Fibroblast of the aortic adventitia (primary cell): ENCODE measurements at places on chromosomes 7 and 10. TPM values are rescaled to one million over a fixed set of nuclear protein-coding genes. Genes with fewer than 3 reads are reported as not detected.

The TEX47 gene
- total RNA-seq = not detected in 2 replicates

The OR2F2 gene
- total RNA-seq = not detected in 2 replicates

The IQUB gene
- 0.81 and 2.7 TPM in 2 replicates for total RNA-seq

The R3HCC1L gene
- 10.8 and 19.6 TPM in 2 replicates for total RNA-seq

The STEAP1B gene
- total RNA-seq = 2.5 and 38.6 TPM in 2 replicates

The UCN3 gene
- not detected in 2 replicates for total RNA-seq

The EBLN1 gene
- not detected in 2 replicates for total RNA-seq

The ZNF467 gene
- 0.27 and 5.1 TPM in 2 replicates for total RNA-seq

The GBX1 gene
- total RNA-seq = not detected in 2 replicates

The CALN1 gene
- total RNA-seq = not detected in 2 replicates

The EPO gene
- not detected in 2 replicates for total RNA-seq

The DUSP5 gene
- 4.1 and 21.6 TPM in 2 replicates for total RNA-seq

- no peak for DNase-seq
These were observed 253.7 kb downstream of the PTEN start for GRCh38 chr10:88116971-88117626.

GRCh38 chr7:134879815-134880475, 100.5 kb downstream of the CALD1 start:
- DNase-seq = no peak

DNA sequence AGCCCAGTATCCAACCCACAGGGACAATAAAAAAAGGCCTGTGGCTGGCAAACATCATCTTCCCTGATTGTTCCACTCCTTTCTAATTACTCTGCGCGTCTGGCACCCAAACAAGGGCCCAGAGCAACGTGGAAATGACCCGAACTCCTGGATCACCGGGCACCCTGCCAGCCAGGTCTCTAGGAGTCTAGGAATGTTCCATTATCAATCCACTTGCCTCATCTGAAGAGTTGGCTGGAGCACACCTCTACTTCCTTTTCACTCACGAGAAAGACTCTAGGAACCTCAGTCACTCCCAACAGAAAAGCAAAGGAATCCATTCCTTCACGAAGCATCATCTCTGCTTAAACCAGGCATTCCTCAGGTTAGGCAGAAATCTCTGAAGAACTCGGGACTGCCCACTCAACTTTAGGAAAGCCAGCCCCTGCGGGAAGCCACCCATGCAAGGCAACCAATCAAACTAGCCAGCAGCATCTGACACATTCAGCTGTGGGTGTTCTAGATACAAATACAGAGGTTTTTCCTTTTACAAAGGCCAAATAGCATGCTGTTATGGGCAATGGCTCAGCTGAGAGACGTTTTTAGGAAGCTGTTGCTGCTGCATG, 37.7 kb downstream of the ATXN7L1 start:
- DNase-seq = peak; percentile 69

DNA sequence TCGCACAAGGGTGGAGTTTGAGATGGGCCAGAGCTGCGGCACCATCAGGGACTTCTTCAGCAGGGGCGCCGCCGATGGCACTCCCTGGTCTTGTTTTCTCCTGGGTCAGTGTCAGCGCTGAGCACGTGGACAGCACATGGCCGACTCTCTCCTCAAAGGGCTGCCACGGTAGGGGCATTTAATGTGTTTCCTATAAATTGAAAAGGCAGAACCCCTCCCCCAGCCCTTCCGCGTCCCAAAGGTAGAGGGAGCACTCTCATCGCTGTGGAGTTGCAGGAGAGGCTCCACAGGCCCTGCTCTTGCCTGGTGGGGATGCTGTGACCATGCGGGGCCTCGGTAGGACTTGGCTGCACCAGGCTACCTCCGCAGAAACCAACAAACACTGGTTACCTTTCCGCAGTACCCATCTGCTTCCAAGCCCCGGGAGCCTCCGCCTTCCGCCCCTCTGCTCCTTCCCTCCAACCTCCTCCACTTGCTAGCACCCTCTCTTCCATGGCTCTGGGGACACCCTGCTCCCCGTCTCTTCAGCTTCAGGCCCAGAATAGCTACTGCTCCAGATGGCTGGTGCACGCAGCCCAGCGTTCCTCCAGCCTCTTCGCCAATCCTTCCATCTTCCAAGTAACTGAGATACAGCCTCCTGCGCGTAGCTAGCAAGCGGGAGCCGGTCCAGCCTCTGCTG, 166.3 kb upstream of the ADCY1 start:
- no peak for DNase-seq

DNA sequence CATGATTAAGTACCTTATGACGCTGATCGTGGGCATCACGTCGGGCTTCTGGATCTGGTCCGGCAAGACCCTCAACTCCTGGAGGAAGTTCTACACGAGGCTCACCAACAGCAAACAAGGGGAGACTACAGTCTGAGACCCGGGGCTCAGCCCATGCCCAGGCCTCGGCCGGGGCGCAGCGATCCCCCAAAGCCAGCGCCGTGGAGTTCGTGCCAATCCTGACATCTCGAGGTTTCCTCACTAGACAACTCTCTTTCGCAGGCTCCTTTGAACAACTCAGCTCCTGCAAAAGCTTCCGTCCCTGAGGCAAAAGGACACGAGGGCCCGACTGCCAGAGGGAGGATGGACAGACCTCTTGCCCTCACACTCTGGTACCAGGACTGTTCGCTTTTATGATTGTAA, 2.5 kb downstream of the FZD1 start:
- DNase-seq = peak; percentile 36

GRCh38 chr7:35988818-35989217, 164.2 kb upstream of the EEPD1 start:
- DNase-seq = peak; percentile 35

- DNase-seq = no peak
These were observed 2.7 kb downstream of the EGR2 start for GRCh38 chr10:62813453-62813852.

GRCh38 chr10:124667425-124668345, 76.5 kb downstream of the FAM53B start:
- DNase-seq = no peak

DNA sequence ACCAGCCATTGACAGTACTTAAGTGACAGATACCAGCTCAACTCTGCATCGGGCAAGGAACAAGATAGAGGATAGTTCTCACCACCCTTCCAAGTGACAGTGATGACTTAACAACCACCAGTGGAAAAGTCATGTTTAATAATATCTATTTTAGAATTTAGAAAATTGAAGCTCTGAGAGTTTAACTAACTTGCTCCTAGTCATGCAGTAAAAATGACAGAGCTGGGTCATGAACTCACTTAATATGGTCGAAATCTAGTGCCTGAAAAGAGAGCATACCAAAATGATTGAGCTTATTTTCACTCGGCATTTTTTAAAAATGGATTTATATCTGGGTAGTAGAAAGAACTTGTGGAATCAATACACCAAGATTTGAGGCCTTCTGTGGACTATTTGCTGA, 367.8 kb upstream of the IGFBP3 start:
- no peak for DNase-seq

- no peak for DNase-seq
These were observed 470.7 kb upstream of the LRRN3 start for GRCh38 chr7:110620110-110620735.

DNA sequence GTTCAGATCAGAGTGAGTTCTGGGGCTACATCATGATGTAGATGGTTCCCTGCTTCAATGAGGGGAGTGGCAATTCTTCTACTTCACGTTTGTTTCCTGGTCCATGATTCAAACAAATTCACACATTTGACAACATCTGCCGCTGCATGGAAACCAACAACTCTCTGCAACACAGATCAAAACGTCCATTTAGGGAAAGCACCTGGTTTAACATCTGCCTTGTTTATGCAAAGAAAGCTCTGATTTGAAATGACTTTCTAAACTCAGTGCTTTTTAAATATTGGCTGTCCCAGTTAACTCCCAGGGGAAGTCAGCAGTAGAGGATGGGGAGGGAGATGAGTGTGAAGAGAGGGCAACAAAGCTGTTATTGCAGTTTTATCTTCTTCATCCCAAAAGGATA, 93.8 kb downstream of the GAD2 start:
- DNase-seq = no peak

- no peak for DNase-seq
These were observed 2.6 kb upstream of the ZNF746 start for GRCh38 chr7:149500201-149500600.
